Suppressor macrophage (primary cell): ENCODE measurements at places on chromosomes 2 and 18.
A peak's percentile ranks its signal among the peaks of the same experiment; 100 is the strongest.

- peak; percentile 38 for DNase-seq
Measured at GRCh38 chr18:35409911-35410310, 32.8 kb upstream of the ZNF396 start.

GRCh38 chr2:160022162-160022561 lies 40.3 kb downstream of the PLA2R1 start:
- no peak for DNase-seq

DNA sequence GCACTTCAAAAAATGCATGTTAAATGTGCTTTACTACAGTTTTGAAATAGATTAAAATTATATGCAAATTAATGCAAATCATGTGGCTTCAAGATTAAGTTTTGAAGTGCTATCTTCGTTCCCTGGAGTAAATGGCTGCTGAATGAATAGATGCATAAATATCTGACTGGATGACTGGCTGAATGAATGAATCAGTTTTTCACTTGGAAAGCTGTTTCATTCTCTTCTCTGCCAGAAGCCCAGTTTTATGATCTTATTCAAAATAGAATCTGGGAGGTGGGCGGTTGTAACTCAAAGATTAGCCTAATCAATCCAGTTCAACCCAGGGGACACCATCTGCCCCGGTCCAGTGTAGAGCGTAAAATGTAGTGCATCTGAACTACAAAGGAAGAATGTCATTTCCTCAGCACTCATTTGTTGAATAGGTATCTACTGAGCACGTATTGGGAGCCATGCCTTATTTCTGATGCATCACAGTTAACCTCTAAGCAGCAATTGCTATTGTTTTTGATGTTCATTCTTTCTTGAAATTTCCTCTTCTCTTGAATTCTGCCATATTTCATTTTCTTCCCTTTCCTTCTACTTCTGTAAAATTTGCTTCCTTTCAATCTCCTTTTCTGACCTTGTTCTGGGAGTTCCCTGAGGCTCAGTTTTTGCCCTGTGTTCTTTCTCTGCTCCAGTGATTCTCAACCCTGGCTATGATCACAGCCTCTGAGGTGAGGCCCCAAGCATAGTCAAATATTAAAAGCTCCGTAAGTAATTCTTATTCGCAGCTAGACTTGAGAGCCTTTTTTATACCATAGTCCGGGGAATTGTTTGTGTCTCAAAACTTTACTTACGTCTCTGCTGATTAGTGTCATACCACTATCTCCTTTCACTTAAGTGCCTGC lies 282.7 kb downstream of the PARD3B start:
- no peak for DNase-seq

DNA sequence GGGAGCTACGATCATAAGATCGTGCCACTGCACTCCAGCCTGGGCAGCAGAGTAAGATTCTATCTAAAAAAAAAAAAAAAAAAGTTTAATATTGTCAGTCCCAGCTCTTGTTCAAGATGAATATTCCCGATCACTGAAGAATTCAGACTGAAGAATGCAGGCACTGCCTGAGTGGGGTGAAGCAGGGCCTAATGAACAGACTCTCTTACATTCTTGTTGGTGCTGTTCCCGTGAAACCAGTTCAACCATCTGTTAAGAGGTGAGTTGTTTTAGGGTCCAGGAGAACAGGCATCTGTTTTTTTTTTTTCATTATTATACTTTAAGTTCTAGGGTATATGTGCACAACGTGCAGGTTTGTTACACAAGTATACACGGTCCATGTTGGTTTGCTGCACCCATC lies 17.1 kb upstream of the CAB39 start:
- no peak for DNase-seq
